ENCODE measurements at places on chromosomes 5 and 9.

DNA sequence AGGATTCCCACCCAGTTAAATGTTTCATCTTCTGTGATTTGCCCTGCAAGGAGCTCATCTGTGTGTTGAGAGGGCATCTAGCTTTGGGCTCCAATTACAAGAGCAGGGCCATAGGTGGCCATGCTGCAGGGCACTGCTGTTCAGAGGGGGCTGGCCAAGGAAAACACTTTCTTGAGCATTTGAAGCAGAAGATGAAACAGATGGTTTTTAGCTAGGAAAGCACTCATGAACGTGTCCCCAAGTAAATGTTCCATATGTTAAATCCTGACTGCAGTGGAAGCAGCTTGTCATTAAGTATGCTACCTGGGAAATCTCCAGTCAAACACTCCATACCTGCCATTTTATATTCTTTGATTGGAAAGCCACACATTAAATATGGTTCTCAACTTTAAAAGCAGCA, 176.6 kb downstream of the FBXL7 start:
- DNase-seq = no peak

DNA sequence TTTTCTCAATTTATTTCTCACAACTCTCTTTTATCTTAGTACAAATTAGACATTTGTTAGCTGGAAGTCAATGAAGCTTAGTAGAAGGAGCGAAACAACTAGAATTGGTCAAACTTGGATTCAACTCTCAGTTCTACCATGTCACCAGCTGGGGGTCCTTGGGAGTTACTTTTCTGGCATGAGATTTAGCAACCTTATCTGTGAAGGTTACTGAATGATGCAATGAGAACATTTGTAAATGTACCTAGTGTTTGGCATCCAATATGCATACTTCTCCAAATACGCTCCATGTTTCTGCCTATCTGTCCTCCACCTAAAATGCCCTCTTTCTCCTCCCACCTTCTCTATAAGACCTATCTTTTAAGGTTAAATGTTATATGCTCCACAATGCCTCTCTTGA, 6.3 kb downstream of the HNRNPA0 start:
- DNase-seq = no peak

- DNase-seq = no peak
Observed at GRCh38 chr5:88734191-88734640, 148.8 kb downstream of the MEF2C start.

DNA sequence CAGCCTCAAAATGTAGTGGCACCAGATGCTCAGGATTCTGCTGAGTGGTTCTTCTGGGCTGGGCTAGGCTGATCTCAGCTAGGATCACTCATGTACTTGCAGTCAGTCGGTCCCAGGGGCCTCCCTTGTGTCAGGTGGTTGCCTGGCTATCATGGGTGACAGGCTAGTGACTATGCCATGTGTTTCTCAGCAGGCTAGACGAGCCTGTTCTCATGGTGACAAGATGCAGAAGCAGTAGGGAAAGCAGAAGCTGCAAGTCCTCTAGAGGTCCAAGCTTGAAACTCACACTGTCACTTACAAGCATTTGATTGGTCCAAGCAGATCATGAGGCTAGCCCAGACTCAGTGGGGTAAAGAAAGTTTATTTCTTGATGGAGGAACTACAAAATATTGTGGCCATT, 15.2 kb upstream of the KCNMB1 start:
- no peak for DNase-seq

- no peak for DNase-seq
Observed at GRCh38 chr5:10903786-10904560, 142.9 kb upstream of the DAP start.

GRCh38 chr5:74476046-74476818, 164.3 kb downstream of the ENC1 start:
- no peak for DNase-seq

DNA sequence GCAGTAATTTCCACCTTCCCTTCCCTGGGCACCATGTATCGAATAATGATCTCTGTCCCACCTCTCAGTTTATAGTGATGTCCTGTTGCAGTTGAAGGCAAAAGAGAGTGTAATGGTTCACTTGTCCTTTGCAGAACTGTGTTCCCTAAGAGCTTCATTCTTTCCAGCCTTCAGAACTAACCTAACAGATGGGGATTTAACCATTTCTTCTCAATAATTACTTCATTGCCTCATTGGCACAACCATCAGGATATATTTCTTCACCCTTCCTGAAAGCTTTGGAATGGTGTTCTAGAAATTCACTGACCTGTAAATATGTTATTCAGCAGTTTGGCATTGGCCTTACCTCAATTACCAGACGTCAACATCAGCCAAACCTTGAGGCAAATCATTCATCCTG, 83.9 kb upstream of the PRRC1 start:
- no peak for DNase-seq

- no peak for DNase-seq
Observed at GRCh38 chr5:23446424-23446823, 61.0 kb upstream of the PRDM9 start.

GRCh38 chr9:71608021-71608420, 160.3 kb downstream of the CEMIP2 start:
- no peak for DNase-seq

- DNase-seq = no peak
Observed at GRCh38 chr5:5481206-5481605, 58.7 kb downstream of the ICE1 start.

DNA sequence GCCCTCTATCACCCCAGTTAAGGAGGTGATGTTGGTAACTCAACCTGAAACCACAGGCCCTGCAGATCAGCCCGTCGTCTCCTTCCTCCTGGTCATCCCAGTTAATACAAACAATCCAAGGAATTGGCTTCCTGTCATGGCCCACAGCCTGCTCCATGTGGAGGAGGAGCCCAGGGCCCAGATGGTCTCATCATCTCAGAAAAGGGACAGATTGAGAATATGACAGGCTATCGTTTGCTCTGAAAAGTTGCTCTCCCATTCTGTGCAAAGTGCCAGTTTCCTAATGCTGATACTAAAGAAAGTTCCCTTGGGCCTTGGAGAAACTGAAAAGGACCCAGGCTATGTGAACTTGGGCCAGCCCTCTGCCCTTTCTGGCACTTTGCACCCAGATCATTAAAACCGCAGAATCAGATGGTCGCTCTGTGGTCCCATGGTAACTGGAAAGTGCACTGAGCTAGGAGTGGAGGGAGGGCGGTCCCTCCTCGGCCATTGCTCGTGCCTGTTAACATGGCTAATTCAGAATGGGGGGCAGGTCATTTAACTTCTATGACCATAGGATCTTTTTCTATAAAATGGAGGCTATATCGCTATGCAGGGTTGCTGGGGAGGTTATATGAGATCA, 675 bp upstream of the SPAAR start:
- DNase-seq = no peak

DNA sequence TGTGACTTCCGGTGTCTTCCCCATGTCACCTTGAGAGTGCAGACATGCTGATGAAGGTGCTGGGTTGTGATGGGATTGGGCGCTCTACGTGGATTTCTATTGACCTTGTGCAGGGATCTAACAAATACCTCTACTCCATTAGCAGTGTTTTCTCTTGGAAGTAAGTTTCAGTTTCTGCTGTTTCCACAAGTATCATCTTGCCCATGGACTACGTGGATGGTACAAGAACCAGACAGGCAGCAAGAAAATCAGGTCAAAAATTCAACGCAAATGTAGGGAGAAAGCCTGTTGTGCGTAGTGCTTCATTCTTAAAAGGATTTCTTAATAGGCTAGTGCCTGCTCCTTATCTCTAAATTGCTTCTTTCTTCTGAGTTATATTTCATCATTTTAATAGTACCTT, 60.8 kb downstream of the AOPEP start:
- DNase-seq = no peak

DNA sequence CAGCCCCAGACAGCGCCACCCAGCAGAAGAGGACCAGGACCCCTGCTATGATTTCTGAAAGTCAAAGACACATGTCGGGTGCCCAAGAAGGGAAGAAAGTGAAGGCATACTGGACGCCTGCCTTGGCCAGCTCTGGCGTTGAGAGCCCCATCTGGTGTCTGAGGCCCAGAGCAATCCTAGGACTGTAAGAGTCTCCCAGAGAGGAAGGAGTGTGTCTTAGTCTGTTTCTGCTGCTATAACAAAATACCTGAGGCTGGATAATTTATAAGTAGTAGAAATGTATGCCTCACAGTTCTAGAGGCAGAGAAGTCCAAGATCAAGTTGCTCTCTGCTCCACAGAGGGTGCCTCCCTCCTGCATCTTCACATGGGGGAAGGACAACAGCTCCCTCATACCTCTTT, 10.8 kb downstream of the RASGEF1C start:
- DNase-seq = no peak

- DNase-seq = no peak
Observed at GRCh38 chr9:120212853-120213200, 367.1 kb downstream of the CDK5RAP2 start.

DNA sequence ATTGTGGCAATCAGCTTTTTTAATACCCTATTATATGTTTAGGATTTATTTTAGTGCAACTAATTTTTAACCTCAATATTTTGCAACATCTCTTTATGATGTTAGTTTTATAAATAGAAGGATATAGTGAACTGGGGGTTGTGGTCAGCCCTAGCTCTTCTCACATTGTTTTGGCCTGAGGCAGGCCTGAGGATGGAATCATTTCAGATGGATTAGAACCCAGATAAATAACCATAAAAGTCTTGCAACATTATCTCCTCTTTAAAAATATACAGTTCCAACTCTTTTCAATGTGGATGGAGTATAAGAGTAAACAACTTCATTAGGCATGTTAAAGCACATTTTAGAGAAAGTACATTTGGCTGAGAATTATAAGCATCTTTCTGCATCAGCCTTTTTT, 522.7 kb downstream of the NR2F1-AS1 start:
- no peak for DNase-seq

- no peak for DNase-seq
Observed at GRCh38 chr9:113343732-113344231, 3.7 kb upstream of the WDR31 start.

- DNase-seq = no peak
Observed at GRCh38 chr5:74452856-74453255, 187.7 kb downstream of the ENC1 start.

GRCh38 chr5:132054697-132055440, 5.6 kb upstream of the IL3 start:
- DNase-seq = no peak

- no peak for DNase-seq
Observed at GRCh38 chr5:96856371-96856770, 19.9 kb upstream of the ERAP2 start.

DNA sequence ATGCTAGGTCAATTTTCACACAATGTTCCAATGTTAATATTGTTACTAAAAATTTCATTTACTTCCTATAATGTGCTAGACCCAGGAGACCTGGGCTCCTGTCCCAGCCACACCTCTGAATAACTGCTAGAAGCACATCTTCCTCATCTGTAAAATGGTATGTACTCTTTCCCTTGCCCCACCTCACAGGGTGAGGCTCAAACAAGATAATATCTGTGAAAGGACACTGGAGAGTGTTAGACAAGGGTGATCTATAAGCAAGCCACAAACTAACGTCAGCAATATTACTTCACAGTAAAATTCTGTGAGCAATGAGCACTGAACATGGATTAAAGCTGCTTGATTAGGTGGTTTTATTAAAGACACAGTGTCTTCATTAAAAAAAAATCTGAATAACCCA, 186.4 kb downstream of the EPB41L4A start:
- no peak for DNase-seq

DNA sequence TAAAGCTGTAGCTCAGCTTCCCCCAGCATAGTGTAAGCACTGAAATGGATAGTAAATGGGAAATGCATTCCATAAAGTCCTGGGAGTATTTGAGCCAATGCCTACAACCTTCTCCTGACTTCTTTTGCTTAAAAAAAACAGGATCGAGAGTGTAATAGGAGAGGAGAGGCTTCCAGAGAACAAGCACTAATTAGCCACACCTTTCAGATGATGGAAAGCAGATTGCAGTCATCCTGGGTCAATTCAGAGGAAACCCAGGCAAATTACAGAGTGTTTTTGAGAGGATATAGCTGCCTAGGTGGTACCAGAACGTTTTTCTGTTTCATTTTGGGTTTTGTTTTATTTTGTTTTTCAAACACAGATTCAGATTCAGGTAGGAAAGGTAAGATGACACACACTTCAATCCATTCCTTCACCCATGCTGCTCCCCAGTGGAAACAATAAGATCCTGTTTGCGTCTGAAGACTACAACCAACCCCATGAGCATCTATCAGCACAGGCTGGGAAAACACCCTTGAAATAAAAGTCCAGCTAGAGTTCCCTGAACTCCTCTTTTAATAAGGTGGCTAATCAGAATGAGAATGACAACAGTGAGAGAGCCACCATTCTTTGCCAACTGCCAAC, 95.6 kb downstream of the RFK start:
- DNase-seq = no peak

- DNase-seq = no peak
Observed at GRCh38 chr5:103283869-103284268, 25.3 kb downstream of the MACIR start.

DNA sequence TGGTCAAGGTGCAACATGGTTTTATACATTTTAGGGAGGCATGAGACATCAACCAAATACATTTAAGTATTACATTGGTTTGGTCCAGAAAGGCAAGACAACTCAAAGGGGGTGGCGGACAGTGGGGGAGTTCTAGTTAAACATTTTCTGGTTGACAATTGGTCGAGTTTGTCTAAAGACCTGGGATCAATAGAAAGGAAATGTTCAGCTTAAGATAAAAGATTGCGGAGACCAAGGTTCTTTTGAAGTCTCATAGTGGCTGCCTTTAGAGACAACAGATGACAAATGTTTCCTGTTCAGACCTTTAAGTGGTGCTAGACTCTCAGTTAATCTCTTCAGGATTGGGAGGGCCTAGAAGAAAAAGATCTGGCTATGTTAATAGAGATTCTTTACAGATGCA, 47.7 kb upstream of the TTC39B start:
- DNase-seq = no peak

DNA sequence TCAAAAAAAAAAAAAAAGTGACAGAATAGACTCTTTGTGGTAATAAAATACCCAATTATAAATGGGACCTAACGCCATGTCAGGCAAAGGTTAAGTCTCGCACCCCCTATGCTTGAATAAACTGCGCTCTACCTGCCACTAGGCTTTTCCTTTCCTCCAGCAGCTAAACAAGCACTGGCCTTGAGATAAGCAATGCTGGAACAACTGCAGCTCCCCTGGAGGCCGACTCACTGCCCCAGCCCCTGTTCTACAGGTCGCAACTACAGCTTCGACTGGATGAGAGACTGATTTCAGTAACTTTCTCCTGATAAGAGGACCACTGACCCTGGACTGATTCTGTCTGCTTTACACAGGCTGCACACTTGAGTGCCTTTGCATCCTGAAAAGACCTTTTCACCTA, 210.2 kb downstream of the HSPA4 start:
- DNase-seq = no peak

GRCh38 chr5:84383816-84384603, 670 bp downstream of the EDIL3 start:
- DNase-seq = no peak

All from activated gamma-delta T cell treated with anti-CD3 and anti-CD28 coated beads, Interleukin-2, amount 50 U/mL, for 16 hours (primary cell).